CD4-positive, alpha-beta T cell treated with Interleukin-12 subunit alpha and Interleukin-12 subunit beta, for 1 hour (primary cell): ENCODE measurements at places on chromosomes 12 and 14.

GRCh38 chr12:65640489-65640901 is 183.8 kb upstream of the HMGA2 start:
- no peak for DNase-seq

- no peak for DNase-seq
Measured at GRCh38 chr14:89667983-89668382, 250.9 kb upstream of the FOXN3 start.

DNA sequence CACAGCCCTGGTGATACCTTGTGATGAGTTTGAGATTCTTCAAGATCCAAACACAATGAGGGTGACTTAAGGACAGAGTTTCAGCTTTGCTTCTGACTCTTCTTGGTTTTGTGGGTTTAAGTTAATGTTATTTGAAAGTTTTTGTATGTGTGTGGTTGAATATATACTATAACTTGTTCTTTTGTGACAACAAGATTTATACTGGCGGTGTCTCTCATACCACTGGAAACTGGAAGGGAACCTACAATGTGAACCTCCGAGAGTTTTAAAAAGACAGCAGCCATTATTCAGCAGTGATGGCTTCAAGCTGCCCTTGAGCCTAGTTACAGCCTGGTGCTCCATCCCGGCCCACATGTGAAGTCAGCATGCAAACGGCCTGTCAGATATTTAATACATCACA is 87.9 kb upstream of the IGF1 start:
- no peak for DNase-seq

DNA sequence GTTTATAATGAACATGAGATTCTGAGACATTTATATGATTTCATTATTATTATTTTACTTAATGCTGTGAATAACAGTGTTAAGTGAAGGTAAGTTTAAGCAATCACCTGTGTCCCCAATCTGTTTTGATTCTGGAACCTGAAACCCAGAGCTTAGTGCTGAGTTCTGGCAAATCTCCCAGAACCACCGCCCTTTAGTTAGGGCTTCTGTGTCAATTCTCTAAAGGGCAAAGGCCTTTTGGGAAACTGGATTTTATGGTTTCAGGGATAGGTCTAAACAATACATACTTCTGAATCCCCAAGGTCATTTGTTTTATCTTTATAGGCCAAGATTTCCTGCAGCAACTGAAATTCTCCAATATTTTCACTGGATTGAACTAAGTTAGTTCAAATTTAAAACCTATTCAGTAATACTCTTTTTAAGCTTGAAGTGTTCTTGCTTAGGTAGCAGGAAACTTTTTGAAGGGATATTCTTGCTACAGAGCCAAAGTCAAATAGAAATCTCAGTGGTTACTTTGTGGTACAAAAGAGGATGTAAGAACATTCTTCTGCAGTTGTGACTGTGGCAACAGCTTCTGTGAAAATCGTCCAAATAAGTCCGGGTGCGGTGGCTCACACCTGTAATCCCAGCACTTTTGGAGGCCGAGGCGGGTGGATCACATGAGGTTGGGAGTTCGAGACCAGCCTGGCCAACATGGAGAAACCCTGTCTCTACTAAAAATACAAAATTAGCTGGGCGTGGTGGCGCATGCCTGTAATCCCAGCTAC is 10.0 kb upstream of the PKP2 start:
- no peak for DNase-seq

GRCh38 chr14:77311217-77311616 is 9.5 kb downstream of the POMT2 start:
- DNase-seq: no peak
